ENCODE measurements at places on chromosomes 4 and X.
A peak's percentile ranks its signal among the peaks of the same experiment; 100 is the strongest.

DNA sequence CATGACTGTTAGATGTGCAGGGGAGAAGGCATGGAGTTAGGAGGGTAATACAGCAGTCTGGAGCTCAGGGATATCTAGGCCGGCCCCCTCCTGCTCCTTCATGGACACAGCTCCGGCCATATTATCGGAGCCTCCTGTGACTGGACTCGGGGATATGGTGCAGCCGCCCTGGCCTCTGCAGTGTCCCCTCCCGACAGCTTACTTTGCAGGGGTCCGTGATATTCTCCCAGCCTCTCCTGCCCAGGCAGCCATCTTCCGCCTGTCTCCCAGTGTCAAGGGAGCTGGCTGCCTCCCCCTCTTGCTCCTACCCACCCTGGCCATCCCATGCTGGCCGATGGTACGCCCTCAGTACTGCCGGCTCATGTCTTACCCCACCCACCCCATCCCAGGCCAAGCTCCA lies 19.9 kb upstream of the RNF4 start:
- DNase-seq: no peak

DNA sequence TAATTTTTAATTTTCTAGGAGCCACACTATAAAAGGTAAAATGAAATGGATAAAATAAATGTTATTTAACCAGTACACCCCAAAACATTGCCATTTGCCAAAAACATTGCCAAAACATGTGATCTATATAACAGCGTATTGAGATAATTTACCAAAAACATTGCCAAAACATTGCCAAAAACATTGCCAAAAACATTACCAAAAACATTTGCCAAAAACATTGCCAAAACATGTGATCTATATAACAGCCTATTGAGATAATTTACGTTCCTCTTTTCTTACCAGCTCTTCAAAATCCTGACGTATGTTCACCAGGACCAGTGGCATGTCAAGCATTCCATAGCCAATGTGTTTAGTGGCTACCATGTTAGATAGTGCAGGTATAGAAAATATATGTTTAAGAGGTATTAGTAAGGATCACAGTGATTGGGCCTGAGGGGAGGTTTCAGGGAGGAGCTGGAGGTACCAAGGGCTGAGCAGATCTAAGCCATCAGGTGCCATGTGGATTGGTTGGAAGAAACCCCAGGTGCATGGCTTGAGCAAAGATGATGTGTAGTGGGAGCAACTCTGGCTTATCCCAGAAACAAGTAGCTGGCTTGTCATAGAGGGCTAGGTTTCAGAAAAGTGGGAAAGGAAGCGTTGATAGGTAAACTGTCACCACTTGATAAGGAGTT lies 42.6 kb downstream of the RAPGEF2 start:
- DNase-seq: no peak

DNA sequence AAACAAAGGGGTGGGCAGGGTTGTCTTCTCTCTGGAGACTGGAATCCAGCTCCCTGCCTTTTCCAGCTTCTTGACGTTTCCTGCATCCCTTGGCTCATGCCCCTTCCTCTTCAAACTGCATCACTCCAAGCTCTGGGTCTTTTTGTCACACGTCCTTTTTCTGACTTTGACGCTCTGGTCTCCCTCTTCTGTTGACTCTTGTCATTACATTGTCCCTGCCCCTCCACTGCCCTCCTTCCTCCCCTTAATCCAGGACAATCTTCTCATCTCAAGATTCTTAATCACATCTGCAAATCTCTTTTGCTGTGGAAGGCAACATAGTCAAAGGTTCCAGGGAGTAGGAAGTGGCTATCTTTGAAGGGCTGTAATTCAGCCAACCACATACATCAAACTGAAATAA lies 178.3 kb downstream of the TMA16 start:
- no peak for DNase-seq

DNA sequence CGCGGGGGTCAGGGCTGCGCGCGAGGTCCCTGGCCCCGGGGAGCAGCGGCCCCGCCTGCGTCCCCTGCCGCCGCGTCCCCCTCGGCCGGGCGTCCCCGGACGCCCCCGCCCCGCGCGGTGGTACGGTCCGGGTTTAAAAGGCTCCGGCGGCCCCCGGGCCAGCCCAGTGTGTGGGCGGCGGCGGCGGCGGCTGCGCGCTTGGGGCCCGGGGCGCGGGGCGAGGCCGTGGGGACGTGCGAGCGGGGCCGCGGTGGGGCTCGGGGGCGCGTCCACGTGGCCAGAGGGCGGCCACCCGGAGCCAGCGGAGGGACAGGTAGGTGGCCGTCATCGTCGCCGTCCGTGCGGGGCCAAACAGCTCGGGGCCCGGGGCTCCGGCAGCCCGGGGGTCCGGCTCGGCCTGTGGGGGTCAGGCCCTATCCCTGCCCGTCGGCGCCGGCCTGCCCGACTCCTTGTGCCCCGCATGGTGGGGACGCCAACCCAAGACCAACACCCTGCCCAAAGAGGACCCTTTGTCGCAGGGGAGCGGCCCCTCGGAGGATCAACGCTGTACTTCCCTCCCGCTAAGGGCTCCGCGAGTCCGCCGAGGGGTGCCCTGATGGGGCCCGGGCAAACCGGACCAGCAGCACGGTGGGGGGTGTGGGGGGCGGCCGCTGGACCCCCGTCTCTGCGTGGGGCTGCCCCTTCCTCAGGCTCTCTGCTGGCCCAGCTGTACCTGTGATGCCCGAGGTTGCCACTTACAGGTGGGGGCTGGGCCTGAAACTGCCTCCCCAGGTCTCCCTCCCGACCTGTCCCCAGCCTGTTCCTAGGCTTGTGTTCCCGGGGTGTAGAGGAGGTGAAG lies at the start of gene PLXNA3:
Gene PLXNA3 (plus strand): TSS at position 166 of the 838 bp plus-strand sequence. CDS start 1,903 bp downstream, outside the sequence.
- peak; percentile 71 for DNase-seq

Data from naive B cell (primary cell).